Stimulated activated CD4-positive, alpha-beta T cell treated with anti-CD3 and anti-CD28 coated beads, Interleukin-15, amount 100 ng/mL, for 1 hour (primary cell): ENCODE measurements at places on chromosomes 3 and 15.
A peak's percentile ranks its signal among the peaks of the same experiment; 100 is the strongest.

DNA sequence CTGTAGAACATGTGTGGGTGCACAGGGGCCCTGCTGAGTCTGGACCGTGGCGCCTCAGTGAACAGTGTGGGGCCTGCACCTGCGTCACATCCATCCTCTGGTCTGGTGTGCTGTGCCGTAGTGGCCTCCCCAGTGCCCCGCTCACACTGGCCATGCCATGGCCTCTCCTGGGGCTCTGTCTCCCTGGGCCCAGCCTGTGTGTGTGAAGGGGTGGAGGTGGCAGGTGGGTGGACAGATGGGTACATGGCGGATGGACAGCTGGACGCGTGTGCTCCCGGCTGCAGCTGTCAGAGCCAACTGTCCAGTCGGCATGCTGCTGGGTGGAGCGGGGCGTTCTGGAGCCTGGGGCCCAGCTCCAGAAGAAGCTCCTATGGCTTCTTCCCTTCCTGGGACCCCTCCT lies 17.8 kb downstream of the PLXNA1 start:
- no peak for DNase-seq

GRCh38 chr3:185532901-185533300 lies 19.5 kb downstream of the LIPH start:
- no peak for DNase-seq

DNA sequence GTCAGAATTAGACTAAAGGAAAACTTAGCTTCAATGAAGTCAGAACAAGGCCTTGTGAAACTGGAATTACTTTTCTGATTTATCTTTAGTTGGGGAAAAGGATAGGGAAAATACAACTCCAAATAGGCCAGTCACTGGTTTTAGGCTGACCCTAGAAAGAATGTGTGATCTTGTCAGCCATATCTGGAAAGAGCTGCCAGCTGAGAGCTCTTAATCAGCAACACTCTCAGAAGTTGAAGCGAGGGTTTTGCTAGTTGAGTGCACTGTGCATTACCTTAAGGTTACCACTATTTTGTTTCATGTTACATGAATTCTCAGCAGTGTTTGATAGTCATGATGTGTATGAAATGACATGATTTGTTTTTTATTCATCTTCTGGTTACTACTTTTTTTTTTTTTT lies 905.3 kb upstream of the ALCAM start:
- no peak for DNase-seq

GRCh38 chr3:52979190-52979983 lies 66.5 kb downstream of the SFMBT1 start:
- DNase-seq, result no peak

DNA sequence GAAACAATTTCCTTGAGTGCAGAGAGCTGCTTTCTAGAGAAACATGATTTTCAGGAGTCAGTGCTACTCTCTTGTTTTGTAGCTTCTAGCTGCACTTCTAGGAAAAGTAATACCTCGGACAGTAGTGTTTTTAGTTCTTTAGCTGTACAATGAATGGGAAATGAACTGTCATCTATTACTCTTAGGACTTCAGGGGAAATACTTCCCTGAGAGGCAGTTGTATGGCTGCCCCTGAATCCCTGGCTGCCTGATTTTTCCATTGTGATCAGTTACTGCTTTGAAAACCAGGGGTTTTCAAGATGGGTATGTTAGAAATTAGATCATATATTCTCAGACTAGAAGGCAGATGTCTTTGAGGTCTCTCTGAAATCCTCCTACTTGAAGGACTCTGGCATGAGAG lies 200.3 kb upstream of the SEMA6D start:
- no peak for DNase-seq

DNA sequence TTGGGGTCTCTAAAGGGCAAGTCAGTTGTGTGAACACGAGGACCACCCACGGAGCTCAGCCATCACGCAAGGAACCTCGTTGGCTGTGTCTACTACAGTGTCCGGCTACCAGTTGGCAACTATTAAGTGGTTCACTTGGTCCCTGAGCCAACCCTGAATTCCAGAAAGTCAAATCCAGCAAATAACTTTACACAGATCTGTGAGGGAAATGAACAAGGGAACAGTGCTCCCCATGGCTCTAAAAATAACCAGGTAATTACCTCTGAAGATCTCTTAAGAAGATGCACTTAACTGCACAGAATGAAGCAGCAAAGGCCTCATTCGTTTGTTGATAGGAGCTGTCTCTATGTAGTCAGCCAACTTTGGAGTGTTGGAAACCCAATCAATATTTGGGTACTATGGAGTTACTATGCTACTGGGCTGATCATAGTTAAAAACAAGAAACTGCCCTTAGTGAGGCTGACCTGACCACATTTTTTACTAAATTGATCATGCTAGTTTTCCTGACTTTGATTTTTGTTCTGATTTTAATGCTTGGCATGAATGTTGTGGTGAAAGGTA lies 219.1 kb upstream of the LRIG1 start:
- DNase-seq, result no peak

DNA sequence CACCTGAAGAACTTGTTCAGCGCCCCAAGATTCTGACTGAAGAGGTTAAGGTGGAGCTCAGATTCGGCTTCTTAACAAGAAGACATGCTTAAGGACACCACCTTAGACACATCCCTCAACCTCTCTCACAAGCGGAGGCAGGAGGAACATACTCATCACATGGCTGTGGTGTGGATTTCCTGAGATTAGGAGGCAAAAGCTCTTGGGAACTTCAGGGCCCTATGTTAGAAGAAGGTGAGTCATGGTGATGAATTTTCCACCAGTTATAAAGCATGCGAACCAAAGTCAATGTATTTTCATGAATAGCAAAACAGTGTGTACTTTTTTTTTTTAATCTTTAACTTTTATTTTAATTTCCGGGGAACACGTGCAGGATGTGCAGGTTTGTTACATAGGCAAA lies 212.2 kb upstream of the SUCLG2 start:
- DNase-seq, result no peak

DNA sequence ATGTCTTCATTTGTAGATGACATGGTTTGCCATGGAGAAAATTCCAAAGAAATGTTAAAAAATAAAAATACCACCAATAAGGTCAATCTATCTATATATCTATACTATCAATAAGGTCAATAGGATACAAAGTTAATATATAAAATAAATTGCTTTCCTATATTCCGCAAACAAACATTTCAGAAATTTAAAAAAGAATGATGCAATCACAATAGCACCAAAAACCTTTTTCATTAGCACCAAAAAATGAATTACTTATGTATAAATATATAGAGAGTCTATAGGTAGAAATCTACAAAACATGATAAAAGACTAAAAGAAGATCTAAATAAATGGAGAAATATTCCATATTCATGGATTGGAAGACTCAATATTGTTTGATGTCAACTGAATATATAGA lies 22.8 kb upstream of the GOLGA8A start:
- no peak for DNase-seq

GRCh38 chr15:66408254-66408653 lies 21.5 kb downstream of the MAP2K1 start:
- DNase-seq, result no peak

- DNase-seq, result no peak
These were observed 37.7 kb upstream of the SAMMSON start for GRCh38 chr3:69961706-69962439.

- no peak for DNase-seq
These were observed 915 bp upstream of the KCTD6 start for GRCh38 chr3:58490860-58491501.

GRCh38 chr15:100116416-100117190 lies 225.2 kb downstream of the ADAMTS17 start:
- no peak for DNase-seq

DNA sequence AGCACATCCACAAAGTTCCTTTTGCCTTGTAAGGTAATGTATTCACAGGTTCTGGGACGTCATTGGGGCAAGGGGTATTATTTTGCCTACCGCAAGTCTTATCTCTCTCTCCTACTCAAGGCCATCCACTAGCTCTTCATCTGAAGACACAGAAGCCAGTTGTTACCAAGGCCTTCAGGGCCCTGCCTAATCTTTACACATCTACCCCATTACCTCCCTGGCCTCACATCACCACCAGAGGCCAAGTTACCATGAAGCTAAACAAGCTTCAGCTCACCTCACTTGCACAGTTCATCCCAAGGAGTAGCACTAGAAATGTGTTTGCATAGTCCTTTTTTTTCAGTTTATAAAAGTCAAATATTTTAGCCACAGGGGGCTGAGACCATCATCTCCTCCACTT lies 34.1 kb downstream of the ATP8B4 start:
- no peak for DNase-seq

DNA sequence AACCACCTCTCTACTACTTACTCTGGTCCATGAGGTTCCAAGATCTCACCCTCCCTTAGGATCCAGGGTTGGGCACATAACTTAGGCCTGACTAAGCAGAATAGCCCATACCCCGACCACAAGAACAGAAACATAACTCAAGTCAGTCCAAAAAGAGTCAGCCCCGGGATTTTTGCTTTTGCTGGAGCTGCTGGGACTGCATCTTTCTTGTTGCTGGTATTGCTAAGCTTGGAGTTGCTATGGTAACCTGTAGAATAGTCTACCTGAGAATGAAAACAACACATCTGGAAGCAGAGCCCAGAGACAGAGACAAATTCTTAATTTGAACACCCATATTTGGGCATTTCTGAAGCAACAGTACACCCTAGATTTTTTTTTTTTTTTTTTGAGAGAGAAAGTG lies 6.5 kb downstream of the RUBCN start:
- DNase-seq, result no peak

GRCh38 chr3:167740961-167741587 lies 5.6 kb downstream of the SERPINI1 start:
- DNase-seq, result peak; percentile 2

DNA sequence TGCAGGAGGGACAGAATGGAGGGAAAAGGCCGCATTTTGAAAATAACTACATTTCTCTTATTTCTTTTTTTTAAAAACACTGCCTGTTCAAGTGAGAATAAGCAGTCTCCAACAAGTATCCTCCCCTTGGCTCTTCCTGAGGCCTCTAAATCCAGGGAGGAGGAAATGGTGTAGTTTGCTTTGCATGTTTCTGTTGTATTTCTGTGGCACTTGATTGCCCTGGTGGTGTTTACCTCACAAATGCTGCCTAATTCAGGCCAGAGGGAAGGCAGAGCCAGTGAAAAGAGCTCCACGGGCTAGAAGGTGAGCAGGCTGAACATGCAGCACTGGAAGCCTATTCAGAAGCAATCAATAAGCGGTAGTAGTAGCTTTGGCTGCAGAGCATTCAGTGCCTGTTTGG lies 149.3 kb upstream of the ATP11B start:
- no peak for DNase-seq

GRCh38 chr3:177448987-177449359 lies 251.7 kb upstream of the TBL1XR1 start:
- no peak for DNase-seq

GRCh38 chr3:139677388-139678155 lies at the start of gene NMNAT3:
Gene NMNAT3 (minus strand): TSS chr3:139677972. CDS start chr3:139627724, 50,248 bp downstream.
- peak; percentile 79 for DNase-seq

GRCh38 chr15:86139828-86140227 lies 60.2 kb downstream of the AGBL1 start:
- DNase-seq, result no peak

GRCh38 chr3:194130807-194131589 lies 5.0 kb upstream of the HES1 start:
- no peak for DNase-seq

DNA sequence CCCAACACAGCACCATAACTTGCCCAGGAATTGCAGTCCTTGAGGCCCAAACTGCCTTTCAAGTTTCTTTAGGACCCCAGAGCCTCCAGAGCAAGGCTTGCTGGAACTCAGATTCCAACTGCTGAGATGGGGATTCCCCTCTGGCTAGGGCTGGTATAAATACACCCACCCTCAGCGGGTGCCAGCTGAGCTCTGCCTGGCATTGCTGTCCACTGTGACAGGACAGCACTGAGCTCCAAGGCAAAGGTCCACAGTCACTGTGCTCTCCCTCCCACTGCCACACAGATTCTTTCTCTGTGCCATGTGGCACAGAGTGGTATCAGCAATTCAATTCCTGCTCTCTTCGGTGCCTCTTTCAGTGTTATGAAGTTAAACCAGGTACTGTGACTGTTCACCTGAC lies 304.2 kb upstream of the LMCD1 start:
- DNase-seq, result no peak

GRCh38 chr15:50764461-50765194 lies 878 bp downstream of the SPPL2A start:
- no peak for DNase-seq
